ENCODE measurements at places on chromosomes 5 and 9.
A peak's percentile ranks its signal among the peaks of the same experiment; 100 is the strongest.

GRCh38 chr5:176379881-176380280, 8.5 kb downstream of the NOP16 start:
- no peak for DNase-seq

DNA sequence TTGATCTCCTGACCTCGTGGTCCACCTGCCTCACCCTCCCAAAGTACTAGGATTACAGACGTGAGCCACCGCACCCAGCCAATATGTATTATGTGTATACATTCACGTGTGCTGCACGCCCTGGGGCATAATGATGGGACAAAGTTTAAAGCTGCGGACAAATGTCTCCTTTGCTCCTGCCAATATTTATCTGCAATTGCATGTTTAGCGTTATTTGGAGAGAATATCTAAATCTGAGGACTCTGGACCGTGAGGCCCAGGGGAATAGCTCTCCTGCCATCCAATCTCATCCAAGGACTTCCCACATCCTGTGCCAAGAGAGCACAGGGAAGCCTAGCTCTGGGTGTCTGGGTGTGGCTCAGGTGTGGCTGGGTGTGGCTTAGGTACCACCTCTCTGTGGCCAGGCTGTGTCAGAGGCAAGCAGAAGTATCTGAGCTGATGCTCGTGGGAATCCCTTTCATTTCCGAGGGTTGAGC, 6.9 kb upstream of the BOD1 start:
- DNase-seq, result no peak

- DNase-seq, result no peak
Measured at GRCh38 chr9:114592356-114592755, 4.8 kb downstream of the ATP6V1G1 start.

GRCh38 chr9:109894473-109894872, 114.5 kb downstream of the PALM2AKAP2 start:
- no peak for DNase-seq

DNA sequence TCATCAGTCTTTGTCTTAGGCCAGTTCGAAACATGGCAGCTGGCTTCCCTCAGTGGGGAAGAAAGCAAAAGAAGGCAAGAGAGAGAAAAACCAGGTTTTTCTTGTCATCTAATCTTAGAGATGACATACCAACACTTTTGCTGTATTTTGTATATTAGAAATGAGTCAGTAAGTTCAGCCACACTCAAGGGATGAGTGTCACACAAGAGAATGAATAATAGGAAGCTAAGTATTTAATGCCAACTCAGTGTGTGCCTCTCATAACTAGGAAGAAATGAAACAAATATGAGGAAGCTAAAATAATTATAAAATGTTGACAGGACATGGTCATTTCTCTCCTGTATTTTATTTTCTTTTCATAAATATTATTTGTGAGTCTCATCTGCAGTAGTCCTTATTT, 65.3 kb downstream of the CDH12 start:
- no peak for DNase-seq

DNA sequence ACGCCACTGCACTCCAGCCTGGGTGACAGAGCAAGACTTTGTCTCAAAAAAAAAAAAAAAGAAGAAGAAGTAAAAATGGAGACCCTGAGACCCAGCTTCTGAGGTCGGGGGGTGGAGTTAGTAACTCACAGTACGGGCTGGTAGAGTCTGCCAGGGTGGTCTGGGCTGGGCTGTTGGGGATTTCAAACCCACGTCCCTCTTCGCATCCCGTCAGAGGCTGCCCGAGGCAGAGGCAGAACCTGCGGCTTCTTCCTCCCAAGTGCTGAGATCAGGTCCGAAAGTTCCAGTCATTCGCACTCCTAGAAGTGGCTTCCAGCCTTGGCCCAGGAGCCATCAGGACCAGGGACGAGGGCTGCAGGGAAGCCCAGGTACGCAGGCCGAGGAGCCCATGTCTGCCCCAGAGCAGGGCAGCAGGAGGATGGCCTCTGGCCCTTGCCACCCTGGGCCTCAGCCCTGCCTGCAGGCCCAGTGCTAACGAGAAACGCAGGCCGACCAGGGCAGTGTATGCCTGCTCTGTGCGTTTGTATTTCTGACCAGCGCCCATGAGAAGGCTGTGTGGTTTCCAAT, 9.9 kb upstream of the SLC2A6 start:
- no peak for DNase-seq

- no peak for DNase-seq
Measured at GRCh38 chr5:170849374-170849773, 12.4 kb upstream of the RANBP17 start.

DNA sequence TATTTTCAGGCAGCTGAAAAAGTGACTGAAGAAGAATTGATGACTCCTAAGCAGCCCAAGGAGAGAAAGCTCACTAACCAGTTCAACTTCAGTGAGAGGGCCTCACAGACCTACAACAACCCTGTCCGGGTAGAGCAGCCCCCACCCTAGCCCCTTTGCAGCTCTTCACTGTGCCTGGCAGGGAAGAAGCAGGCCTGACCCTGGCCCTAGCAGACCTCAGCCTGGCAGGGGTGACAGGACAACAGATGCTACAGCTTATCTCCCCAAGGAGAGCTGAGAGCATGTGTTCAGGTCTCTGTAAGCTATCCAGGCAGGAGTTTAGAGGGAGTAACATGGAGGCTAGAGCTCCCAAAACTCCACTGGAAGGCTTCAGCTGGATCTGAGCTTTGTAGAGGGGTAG, 31.8 kb downstream of the DNAI1 start:
- no peak for DNase-seq

- DNase-seq, result no peak
Measured at GRCh38 chr5:59891962-59892643, 1.4 kb downstream of the PDE4D start.

GRCh38 chr9:5364294-5365024, 24.8 kb upstream of the RLN1 start:
- DNase-seq, result peak; percentile 47

DNA sequence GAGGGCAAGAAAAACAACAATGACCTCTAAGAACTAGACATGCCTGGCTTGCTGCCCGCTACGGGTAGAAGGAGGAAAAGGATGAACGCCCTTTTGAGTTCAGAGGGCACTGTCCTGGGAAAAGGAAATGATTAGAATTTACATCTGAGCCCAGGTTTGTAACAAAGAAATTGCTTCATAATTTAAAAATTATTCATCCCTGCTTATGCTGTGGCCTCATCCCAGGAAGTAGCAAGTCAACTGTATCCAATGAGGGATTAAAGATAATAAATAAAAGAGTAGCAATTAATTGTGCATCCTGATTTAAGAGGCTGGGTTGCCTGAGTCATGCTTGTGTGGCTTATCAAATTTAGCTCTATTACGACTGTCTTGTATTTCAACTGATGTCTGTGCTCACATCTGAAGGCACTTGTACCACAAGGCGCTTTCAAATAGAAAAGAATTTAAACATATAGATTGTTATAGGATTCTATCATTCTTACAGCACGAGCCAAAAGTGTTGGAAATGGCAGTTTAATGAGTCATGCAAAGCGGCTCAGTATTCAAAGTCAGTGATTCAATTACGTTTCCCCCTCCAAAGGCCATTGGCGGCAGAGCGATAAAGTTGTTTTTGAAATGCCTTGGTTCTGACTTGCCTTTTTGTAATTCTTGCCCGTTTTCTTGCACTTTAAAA, 40.0 kb upstream of the DMRT1 start:
- no peak for DNase-seq

GRCh38 chr9:76358628-76359280, 35.5 kb downstream of the RFK start:
- DNase-seq, result no peak

GRCh38 chr5:111551161-111551560, 38.8 kb upstream of the STARD4 start:
- DNase-seq, result no peak

DNA sequence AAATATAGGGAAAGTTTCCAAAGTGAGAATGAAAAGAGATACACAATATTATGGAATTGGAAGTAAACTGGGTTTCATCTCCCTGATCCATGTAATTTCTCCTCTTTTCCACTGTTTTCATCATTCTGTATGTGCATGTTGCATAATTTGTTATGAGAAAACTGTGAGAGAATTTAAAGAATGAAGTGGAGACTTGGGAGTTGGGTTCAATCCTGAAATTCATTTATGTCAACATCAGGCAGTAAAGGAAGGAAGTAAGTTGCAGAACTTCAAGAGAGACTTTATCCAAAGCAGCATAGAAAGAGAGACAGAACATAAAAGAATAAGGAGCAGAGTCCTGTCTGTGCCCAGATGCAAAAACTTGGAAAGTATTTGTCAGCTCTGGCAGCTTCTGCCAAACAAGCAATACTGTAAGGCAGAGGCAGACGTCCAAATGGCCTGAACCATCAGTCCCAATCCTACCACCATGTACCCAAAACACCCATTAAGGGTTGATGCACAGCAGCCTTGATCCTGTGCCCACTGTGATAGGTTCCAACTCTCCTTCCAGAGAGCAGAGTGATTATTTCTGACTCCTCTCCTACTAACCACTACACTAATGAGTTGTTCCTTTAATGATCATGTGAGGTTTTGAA, 425.3 kb upstream of the CDH6 start:
- DNase-seq, result no peak
